ENCODE measurements at places on chromosomes 2 and 18. TPM values are rescaled to one million over a fixed set of nuclear protein-coding genes. Genes with fewer than 3 reads are reported as not detected.

- ATAC-seq, result no peak
Measured at GRCh38 chr2:232400256-232401015, 6.2 kb upstream of the ALPG start.

DNA sequence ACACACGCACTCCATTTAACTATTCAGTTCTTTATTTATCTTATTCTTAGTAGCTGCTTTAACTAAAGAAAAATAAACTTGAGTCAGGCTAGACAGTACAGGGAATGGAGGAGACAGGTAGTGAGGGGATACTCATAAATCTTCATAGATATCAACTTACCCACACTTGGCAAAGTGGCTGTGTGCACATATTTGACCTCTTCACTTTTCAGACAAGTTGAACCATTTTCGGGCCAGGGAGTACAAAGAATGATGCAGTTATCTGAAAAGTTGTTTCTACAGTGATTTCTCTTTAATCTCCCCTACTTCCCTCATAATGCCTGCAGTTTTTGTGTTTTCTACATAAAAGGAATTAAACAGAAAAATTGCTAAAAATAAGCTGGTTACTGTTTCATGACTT lies 307.5 kb downstream of the GULP1 start:
- ATAC-seq, result no peak

GRCh38 chr18:62576845-62577512 lies 54.2 kb downstream of the ZCCHC2 start:
- no peak for ATAC-seq

GALR1 gene
- total RNA-seq, result 8.0 TPM

KCNG2 gene
- not detected for total RNA-seq

CDH7 gene
- total RNA-seq, result 33.1 TPM

Measured in motor neuron (in vitro differentiated cells).